ENCODE measurements at places on chromosomes 5 and 9.

DNA sequence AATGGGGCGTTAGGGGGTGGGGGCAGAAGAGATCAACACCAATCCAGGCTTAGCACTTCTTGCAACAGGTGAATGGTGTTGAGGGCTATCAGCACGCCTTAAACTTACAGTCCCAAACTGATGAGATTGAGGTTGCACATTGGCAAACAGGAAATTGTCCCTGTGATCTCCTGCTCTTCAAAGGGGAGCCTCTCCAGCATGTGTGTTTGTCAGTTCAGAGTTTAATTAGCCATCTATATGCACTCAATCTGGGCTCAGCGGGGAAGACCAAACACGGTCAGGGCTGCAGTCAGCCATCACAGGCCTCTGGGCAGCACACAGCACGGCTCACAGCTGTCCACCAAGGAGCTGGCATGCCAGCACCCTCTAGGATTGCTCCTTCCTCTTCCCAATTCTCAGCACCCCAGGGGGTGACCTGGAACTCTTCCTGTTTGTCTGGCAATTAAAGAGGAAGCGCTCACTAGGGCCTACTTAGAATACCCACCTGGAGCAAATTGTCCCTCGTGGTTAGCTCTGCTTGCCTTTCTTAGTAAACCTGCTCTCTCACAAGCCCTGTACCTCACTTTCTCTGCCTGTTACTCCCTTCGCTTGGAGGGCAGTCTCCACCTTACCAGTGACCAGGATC lies 217.4 kb downstream of the SLIT3 start:
- DNase-seq = no peak

DNA sequence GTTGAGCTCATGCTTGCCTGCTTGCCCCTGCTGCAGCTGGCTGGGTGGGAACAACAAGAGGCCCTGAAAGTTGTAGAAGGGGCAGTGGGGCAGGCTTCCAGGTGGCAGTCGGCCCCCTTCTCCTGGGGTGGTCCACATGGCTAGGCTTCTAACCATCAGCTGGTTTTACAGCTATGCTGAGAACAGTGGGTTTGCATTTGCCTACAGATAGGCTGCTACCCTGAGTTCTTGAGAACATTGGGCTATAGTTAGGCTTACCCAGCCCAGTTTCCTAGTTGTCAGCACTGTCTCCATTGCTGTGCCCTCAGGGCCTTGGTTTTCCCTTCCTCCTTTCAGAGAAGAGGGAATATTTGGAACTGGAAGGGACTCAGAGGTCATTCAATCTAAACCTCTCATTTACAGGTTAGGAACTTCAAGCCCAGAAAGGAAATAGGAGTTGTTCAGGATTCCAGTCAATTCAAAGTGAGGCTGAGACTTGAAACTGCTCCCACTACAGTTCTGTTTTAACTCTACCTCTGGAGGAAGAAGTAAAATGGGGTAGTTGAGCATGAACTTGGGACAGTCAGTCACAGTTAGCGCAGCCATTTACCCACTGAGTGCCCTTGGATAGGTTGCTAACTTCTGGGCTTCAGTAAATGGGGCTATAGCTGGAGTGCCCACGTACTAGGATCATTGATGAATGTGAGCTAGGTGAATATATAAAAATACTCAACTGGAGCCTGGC lies 11.5 kb downstream of the LARP1 start:
- DNase-seq = no peak

GRCh38 chr5:17340819-17341218 lies 123.4 kb downstream of the BASP1 start:
- no peak for DNase-seq

GRCh38 chr5:54728588-54728915 lies 211.0 kb downstream of the SNX18 start:
- DNase-seq = no peak

- no peak for DNase-seq
Measured at GRCh38 chr5:14410068-14410393, 171.6 kb upstream of the OTULINL start.

Data from SK-N-SH (cell line).